WERI-Rb-1 (cell line): ENCODE measurements at places on chromosomes 12 and 14.

DNA sequence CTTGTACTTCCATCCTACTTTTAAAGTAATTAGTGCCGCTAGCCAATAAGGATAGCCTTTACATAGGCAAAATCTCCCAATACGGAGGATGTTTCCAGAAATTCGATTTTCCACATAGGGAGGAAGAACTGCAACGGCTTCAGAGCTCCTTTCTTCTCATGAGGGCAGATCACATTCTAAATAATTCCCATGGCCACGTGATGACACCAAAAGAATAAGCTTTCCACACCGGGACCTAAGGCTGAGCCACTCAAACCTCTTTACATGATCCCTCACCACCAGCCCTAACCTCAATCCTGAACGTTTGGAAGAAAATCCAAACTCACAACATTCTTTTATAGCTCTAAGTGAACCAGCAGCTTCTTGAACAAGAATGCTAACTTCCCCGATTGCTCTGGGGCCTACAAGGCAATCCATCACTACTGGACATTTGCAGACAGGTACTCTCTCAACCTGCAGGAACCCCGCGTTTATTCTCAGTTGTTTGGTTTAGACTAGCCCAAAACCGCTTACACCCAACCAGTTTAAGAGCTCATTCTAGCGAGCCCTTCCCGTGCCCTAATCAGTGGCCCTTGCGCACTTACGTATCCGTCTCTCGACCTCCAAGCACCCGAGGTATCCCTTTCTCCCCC is 884 bp downstream of the CAPRIN2 start:
- DNase-seq = no peak

DNA sequence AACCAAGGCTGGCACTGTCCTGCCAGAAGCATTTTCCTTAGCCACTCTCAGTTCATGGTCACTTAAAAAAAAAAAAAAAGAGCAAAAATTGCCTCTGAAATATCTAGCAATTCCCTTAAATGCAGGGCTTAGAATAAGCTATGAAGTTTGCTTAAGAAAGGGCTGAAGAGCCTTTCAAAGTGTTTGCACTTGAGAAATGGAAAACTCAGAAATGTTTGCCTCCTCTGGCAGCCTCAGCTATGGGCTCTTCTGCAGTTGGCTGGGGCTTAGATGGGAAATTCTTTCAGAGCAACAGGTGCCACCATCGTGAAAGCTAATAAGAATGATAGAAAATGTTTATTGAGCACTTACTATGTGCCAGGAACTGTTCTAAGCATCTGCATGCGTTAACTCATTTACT is 48.5 kb upstream of the TSPAN11 start:
- no peak for DNase-seq

DNA sequence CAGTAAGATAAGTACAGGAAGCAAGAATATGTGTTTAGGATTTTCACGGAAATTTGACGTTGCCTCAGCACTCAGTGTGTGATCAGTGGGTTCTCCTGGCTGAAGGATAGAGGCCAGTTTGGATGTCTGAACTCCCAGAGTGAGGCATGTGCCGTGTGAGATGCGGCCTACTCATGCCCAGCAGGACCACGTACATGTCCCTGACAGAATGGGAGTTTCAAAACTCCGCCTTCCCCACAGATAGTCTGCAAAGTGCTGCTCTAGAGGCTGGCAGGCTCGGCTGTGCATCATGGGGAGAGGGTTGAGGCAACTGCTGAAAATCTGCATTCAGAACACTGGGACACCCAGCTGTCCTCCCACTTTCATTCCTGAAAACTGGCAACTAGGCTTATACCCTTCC is 58.3 kb downstream of the NINJ2 start:
- no peak for DNase-seq

- no peak for DNase-seq
Observed at GRCh38 chr12:52316290-52316689, 4.9 kb downstream of the KRT83 start.

DNA sequence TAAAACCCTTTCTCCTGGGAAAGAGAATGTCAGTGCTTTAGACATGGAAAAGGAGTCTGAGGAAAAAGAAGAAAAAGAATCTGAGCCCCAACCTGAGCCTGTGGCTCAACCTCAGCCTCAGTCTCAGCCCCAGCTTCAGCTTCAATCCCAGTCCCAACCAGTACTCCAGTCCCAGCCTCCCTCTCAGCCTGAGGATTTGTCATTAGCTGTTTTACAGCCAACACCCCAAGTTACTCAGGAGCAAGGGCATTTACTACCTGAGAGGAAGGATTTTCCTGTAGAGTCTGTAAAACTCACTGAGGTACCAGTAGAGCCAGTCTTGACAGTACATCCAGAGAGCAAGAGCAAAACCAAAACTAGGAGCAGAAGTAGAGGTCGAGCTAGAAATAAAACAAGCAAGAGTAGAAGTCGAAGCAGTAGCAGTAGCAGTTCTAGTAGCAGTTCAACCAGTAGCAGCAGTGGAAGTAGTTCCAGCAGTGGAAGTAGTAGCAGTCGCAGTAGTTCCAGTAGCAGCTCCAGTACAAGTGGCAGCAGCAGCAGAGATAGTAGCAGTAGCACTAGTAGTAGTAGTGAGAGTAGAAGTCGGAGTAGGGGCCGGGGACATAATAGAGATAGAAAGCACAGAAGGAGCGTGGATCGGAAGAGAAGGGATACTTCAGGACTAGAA is 6.1 kb downstream of the PNN start:
- no peak for DNase-seq

DNA sequence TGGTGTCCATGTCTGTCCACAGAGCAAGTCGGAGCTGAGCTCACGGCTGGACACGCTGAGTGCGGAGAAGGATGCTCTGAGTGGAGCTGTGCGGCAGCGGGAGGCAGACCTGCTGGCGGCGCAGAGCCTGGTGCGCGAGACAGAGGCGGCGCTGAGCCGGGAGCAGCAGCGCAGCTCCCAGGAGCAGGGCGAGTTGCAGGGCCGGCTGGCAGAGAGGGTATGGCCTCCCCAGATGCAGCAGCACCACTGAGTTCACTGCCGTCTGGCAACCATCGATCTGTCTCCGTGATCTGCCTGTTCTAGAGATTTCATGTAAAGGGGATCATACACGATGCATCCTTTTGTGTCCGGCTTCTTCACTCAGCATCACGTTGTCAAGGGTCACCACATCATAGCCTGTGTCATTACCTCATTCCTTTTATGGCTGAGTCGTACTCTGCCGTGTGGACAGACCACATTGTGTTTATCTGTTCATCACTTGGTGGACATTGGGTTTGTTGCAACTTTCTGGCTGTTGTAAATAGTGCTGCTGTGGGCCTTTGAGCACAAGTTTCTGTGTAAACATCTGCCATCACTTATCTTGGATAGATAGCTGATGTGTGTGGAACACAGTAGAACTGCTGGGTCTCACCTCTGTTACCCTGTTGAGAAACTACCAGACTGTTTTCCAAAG is 21.9 kb downstream of the HIP1R start:
- DNase-seq = no peak

GRCh38 chr12:52745554-52745953 is 31.6 kb downstream of the KRT76 start:
- DNase-seq = no peak

DNA sequence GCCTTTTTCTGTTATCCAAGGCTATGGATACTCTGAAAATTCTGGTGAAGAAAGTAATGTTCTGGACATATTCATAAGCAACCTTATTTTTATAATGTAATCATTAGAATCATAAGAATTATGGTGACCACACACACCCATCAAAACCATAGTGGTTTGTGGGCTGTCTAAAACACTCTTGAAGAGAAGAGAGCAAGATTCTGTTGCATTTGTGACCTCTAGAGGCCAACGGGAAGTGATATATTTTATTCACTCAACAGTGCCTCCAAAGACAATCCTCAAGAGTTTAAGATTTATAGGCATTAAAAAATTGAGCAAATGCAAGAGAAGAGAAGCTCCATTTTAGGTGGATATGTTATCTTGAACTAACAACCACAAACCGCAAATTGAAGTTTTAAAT is 68.5 kb upstream of the LGR5 start:
- no peak for DNase-seq

GRCh38 chr12:6950401-6950801 is 755 bp upstream of the PTPN6 start:
- no peak for DNase-seq

GRCh38 chr12:120713861-120714482 is 3.7 kb downstream of the UNC119B start:
- peak; percentile 73 for DNase-seq

DNA sequence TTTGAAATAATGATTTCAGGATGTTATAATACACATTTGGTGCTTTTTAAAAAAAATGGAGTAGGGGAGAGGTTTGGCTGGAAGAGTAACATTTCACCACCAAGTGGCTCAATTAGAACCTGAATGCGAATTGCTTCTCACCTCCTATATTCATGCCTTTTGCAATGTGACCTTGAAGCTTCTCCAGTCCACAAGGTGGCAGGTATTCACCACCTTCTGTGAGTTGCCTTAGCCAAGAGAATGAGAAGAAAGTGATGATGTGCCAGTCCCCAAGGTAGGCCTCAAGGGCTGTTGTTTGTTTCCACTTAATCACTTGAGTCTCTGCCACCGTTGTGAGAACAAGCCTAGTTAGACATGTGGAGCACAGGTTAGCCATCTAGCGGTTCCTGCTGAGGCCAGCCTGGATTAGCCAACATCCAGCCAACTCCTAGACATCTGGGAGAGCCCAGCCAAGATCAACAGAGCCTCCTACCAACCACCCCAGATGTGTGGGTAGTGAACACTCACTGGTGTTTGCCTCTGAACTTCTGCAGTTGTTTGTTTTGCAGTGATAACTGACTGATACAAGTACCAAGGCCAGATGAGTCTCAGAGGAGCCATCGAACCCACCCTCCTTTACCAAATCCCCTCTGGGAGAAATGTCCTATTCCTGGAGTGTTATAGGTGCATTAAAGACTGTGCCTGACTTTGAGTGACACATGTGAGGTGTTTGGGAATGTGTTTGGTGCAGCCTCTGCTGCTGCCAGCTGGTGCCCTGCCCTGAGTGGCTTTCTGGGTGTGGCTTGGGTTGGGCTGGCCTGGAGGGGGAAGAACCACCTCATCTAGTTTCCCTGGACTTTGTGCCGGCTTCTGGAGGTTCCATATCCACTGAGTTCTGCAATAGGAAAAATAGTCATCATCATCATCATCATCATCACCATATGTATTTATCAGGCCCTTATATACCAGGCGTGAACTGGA is 132.5 kb upstream of the RFLNA start:
- DNase-seq = no peak

DNA sequence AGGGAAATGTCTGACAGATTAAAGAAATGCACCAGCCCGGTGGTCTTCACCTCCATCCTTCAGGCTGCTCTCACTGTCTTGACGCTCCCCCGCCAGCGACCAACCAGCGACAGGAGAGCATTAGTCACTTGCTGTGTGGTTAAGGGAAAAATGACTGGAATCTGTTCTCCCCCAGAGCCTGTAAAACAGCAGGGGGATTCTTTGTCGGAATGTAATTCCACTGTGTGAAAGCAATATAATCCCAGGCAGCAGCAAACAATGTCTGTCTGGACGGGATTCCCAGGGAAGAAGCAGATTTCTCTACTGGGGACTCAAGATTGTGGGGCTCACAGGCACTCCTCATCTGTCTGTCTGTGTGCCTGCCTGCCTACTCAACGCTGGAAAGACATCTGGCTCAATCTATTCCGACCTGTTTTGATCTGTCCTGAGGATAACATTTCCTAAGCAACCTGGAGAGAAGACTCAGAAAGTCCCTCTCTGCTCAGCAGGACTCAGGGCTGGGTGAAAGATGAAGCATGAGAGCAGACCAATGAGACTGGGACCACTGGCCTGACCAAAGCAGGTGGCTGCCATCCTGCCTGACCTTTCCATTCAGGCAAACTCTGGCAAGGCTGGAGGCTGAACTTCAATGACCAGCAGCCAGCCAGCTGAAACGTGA is 54.6 kb downstream of the NUAK1 start:
- no peak for DNase-seq

DNA sequence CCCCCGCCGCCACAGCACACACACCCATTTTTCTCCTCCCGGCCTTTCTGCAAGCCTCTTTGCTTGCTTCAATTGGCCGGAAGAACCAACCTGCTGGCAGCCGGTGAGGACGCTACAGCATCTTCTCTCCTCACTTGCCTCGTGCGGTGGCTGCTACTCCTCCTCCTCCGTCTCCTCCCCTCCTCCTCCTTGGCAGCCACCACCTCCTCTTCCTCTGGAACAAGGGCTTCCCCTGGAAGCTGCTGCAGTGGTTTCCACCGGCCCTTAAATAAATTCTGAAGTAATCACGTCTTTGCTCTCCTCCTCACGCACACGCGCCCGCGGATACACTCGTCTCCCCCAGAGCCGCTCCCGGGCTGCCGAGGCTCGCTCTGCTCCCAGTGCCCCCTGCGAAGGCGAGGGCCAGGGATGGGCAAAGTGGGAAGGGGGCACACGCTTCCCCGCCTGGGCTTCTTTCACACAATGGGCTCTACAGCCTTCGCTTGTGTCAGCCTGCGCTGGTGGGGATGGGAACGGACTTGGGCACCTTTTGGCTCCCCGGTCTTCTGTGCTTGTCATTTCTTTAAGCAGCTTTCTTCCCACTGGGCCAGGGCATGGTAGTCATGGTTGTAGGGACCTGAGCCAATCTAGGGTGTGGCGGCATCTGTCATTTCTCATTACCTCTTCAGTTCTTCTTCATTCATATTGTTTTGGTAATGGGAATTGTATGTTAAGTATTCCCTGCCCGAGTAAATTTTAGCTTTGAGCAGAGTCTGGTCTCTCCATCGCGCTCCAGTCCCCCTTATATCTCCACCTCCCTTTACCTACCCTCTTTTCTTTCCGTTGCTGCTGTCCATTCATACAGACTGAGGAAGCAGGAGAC is at the start of gene PPFIA2:
Gene PPFIA2, minus strand, starts transcription at position 161 of the 862 bp plus-strand sequence.
- DNase-seq = peak; percentile 46

- DNase-seq = no peak
Observed at GRCh38 chr12:72268386-72268785, 3.8 kb upstream of the TRHDE start.

DNA sequence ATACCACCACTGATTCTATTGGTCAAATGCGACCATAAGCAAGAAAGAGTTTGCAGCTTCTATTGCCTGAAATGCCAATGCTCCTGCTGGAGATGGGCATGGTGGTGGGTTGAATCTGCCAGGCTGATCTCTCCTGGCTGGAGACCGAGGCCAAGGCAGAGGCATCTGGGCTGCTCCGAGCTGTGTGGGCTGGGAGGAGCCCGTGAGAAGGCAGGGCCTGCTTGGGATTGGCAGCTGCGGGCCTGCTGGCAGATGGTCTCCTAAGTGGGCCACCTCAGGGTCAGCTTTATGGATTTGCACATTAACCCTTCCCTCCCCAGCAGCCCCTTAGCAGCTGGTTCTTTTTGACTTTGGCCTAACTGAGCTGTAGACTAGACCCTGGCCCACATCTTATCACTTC is 25.4 kb downstream of the SRRM4 start:
- peak; percentile 96 for DNase-seq

DNA sequence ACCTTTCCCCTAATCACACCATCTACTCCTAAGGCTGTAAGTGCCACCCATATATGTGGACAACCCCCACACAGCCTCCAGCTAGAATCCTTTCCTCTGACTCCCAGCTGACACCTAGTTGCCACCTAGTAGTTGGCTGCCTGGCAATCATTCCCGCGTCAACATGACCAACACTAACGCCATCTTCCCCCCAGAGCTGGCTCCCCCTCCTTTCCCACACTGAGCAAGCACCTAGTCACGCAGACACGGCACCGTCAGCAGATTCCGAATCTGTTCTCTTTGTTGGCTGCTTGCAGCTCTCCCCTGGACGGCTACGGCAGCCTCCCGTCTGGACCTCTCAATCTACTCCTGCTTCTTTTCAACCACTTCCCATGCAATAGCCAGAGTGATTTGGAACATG is 27.7 kb downstream of the UBR7 start:
- DNase-seq = no peak
